ENCODE measurements at places on chromosomes 5 and 9. TPM values are rescaled to one million over a fixed set of nuclear protein-coding genes. Genes with fewer than 3 reads are reported as not detected.

Gene GABRB2
- not detected for polyA plus RNA-seq

Gene TCF7
- 0.86 TPM for polyA plus RNA-seq

Gene KLHL3
- 1.3 TPM for polyA plus RNA-seq

Gene GRK6
- 24.0 TPM for polyA plus RNA-seq

Gene F2RL2
- polyA plus RNA-seq = 60.8 TPM

Gene SAPCD2
- 5.1 TPM for polyA plus RNA-seq

Gene GABRA6
- polyA plus RNA-seq = not detected

Gene MARCOL
- not detected for polyA plus RNA-seq

Gene C9orf85
- polyA plus RNA-seq = 16.1 TPM

Gene CSF1R
- polyA plus RNA-seq = 0.29 TPM

Gene MRRF
- polyA plus RNA-seq = 35.1 TPM

Gene PCDHGA1
- 1.9 TPM for polyA plus RNA-seq

Gene HBEGF
- polyA plus RNA-seq = 3.1 TPM

Gene PCDHB9
- polyA plus RNA-seq = 0.49 TPM

Gene OTP
- not detected for polyA plus RNA-seq

Gene SOHLH1
- polyA plus RNA-seq = not detected

Gene SLC34A1
- polyA plus RNA-seq = not detected

Gene ACOT12
- 0.18 TPM for polyA plus RNA-seq

Gene ZFP37
- 0.82 TPM for polyA plus RNA-seq

Gene CTXN3
- polyA plus RNA-seq = not detected

Gene RETREG1
- 0.06 TPM for polyA plus RNA-seq

Gene PCDHA4
- polyA plus RNA-seq = 0.25 TPM

Gene PTGDS
- 0.31 TPM for polyA plus RNA-seq

Measured in BJ (cell line).